ENCODE measurements at places on chromosomes 7 and 10.

DNA sequence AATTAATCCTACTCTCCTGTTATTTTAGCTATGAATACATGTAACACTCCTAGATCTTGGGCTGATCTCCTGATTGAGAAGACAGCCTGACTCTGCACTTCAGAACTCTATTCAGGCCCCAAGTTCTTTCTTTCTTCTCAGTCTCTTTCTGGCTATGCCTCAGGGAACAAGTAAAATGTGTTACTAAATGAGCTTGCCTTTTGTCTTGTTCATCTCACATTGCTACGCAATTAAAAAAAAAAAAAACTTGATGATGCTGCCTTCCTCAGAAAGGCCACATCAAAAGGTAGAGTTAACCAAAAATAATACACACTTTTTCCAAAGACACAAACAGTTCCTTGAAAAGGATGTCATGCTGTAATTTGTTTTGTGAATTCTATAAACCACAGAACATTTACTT is 258.1 kb downstream of the TWIST1 start:
- DNase-seq: no peak

DNA sequence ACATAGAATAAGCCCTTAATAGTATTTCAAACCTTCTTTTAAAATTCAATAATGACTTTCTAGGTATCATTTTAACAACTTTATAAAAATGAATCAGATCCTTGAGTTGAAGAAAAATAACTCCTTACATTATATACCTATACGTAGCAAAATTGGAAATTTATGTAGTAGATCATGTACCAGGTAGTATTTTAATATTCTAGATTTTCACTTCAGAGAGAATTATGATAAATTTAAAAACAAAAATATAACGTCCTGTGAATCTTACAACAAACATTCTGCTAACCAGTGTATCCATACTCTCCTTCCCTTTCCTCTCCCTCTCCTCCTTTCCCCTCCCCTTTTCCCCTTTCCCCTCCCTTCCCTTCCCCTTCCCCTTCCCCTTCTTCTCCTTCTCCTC is 6.1 kb upstream of the RAB11FIP2 start:
- no peak for DNase-seq

- no peak for DNase-seq
These were observed 761.5 kb downstream of the GATA3 start for GRCh38 chr10:8815969-8816368.

- no peak for DNase-seq
These were observed 67.4 kb downstream of the PCGF5 start for GRCh38 chr10:91287912-91288311.

- no peak for DNase-seq
These were observed 3.2 kb upstream of the DGKB start for GRCh38 chr7:14905764-14906163.

DNA sequence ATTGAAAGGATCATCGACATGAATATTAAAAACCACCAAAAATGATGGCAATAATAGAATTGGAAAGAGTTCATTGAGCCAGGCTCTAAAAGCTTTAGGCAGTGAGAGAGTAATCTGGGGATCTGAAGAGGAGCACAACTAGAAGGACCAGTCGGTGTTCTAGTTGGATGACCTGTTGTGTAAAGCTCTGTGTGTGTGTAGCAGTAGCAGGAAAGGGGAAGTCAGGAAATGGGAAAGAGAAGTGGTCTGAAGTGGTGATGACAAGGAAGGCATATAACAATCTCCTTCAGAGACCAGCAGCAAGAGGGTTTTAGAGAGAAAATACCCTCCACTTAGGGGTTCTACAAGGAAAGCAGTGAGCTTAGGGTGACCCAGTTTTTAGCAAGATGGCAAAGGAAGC is 539.2 kb downstream of the HTR7 start:
- no peak for DNase-seq

- no peak for DNase-seq
These were observed 3.4 kb upstream of the ITGB1 start for GRCh38 chr10:32961343-32961894.

DNA sequence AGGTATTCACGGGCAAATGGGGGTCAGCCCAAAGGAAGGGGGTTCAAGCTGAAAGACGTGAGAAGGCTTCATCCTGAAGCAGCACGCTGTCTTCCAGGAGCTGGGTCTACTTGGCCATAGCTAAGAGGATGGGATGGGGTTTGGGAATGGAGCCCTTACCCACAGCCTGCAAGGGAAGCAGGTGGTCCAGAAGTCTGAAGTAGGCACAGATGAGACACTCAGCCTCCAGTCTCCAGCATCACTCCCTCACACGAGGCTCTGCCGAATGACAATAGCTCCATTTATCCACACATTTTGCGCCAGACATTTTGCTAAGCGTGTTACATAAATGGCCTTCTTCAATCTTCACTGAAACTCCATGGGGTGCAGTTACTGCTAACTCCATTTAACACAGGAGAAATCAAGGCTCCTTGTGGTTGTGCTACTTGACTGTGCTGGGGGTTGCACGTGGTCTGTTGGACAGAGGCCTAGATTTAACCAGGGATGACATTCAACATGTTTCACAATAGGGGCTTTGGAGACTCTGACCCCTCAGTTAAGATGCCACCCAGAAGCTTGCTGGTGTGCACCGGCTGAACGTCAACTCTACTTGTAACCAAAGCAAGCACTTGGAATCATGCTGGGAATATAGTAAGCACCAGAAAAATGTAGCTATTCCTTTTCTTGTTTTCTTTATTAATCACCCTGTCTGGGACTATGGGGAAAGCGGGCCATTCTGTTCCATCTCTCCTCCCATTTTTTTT is 85.3 kb downstream of the FAM241B start:
- DNase-seq: no peak

DNA sequence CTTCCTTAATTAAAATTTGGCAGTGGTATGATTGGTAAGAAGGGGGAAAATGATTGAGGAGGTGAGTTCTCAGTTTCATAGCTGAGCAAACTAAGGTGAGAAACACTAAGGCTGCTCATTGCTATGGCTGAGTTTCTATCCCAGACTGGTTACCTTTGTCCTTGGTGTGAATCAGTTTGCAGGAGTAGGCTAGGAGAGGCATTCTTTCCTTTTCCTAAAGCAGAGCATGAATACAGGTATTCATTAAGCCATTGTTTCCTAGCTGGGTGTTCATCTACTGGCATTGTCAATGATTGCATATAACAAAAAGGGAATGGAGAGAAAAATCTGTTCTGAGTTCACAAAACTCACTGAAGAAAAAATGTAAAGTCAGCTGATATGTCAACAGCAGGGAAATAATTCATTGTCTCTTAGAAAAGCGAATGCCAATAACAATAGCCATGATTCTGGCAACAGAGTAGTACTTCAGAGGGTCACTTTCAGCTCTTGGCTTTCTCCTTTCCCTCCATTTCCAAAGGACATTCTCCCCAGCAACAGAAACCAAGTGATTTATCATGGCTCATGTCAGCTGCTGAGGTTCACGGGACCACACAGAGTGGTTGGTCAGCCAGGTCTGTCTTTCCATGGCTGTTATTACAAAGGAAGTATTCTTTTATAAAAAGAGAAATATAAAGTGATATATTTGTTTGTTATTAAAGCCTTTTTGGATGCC is 234.0 kb downstream of the BICC1 start:
- DNase-seq: no peak

DNA sequence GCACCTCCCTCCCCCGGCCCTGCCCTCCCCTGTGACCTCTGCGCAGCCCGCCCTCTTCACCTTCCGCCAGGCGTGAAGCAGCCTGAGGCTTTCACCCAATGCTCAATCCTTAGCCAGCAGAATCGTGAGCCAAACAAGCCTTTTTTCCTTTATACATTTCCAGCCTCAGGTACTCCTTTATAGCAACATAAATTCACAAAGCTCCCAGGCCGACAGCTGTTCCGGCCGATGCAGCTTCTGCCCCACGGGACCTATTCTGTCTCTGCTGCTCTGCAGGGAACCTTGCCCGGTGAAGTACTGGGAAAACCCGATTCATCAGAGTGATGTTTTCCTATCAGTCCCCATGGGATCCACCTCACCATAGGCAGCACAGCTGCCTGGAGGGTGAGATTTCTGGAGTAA is 87.4 kb downstream of the CHST15 start:
- no peak for DNase-seq

Measured in stimulated activated naive CD4-positive, alpha-beta T cell treated with Interleukin-2 at 50 U/mL for 16 hours (primary cell).